ENCODE measurements at places on chromosomes 3 and 15.

DNA sequence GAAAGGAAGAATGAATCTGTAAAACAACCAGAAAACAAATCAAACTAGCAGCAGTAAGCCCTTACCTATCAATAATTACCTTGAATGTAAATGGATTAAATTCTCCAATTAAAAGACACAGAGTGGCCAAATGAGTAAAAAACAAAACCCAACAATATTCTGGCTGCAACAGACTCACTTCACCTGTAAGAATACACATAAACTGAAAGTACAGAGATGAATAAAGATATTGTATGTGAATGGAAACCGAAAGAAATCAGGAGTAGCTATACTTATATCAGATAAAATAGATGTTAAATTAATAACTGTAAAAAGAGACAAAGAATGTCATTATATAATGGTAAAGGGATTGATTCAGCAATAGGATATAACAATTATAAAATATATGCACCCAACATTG, 514.5 kb upstream of the DPPA4 start:
- no peak for DNase-seq

DNA sequence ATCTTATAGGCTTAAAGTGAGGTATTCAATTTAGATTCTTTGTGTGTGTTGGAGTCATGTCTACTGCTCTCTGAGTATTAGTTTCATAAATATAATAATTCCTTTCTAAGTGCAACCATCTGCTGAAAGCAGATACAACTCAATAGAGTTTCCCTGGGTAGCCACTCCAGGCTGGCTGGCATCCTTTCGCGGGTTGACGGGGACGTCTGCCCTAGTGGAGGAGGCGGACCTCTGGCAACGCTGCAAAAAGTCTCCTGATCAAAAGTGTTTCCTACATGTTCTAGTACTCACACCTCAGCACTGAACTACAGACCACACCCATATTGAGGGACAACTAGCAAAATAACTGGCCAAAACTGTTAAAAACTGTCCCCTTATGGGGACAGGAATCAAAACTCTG, 2.5 kb downstream of the MOBP start:
- DNase-seq: no peak

DNA sequence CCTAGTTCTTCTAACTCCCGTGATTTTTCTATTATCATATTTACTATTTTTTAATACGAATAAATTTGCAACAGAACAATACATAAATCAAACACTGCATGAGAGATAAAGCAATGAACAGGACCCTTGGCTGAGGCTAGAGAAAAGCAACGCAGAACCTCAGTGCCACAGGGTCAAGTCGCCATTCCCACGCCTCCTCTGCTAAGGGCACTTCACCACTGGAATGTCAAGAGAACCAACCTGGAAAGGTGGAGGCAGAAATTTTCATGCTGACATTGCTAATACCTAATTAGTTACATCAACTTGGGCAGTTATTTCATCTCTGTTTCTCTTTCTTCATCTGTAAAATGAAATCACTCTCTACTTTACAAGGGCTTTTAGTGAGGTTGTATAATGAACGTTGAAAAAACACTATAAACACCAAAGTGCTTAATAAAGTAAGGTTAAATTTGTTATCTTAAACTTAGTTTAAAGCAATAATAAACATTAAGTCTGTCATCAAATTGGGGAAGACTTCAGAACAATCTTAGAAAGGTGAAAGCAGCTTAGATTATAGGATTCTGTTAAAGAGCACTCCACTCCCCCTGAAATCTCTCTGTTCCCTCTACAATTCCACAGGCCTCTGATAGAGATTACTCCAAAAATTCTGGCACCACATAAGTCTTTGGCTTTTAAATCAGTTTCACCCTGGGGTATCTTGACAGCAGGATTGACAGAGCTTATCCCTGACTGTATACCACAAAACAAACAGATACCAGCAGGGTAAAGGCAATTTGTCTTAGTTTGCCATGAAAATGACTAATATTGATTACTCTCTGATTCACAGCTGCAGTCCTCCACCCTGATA, 41.9 kb downstream of the PLCH1 start:
- no peak for DNase-seq

- DNase-seq: no peak
Measured at GRCh38 chr3:133037436-133037835, 755 bp upstream of the TMEM108 start.

DNA sequence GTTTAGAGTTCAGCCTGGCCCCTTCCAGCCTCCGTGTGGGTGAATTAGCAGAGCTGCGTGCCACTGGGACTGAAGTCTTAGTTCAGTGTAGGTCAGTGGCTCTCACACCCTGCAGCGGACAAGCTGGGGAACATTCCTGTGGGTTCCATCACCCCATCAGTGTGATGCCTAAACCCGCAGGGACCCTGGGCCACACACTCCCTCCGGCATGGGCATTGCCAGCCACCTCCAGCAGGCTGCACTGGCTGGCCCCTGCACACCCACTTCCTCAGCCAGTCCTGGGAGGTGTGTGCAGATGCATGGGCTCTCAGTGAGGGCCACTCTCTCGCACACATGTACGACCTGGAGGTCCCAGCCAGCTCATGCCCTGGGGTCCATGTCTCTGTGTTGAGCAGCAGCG, 32.1 kb upstream of the TOPBP1 start:
- DNase-seq: no peak

DNA sequence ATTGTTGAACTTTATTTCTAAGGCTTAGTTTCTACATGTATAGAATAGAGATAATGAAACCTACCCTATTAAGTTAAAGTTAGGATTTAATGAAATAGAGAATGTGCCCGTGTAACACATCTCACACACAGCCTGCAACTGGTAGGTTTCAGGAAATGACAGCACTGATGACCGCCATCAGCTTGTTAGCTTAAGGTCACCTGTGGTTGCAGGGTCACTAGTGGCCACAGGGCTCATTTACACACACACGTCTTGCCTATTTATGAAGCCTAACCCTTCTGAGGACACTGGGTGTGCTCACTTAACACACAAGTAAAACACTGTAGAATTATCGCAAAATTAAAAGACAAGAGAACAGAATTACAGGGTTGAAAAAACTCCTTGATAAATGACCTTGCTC, 20.1 kb downstream of the CHRM5 start:
- DNase-seq: no peak

DNA sequence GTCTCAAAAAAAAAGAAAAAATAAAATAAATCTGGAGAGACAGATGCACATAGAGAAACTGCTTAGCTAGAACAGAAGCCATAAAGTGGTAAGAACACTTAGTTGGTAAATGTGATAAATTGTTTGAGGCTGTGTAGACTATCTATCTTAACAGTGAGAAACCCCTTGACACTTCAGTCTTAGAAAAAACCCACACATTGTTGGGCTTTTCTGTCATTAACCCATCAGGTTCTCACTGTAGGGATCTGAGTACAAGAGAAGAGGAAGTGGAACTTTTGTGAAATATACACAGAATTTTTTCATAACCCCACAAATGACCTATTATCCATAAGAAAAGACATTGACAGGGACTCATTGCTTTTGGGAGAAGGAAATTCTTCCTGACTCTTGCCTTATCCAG, 24.4 kb downstream of the TP63 start:
- DNase-seq: no peak

- DNase-seq: no peak
Measured at GRCh38 chr15:75090388-75090734, 67.0 kb downstream of the PPCDC start.

GRCh38 chr15:62380011-62380410, 214.9 kb upstream of the C2CD4B start:
- DNase-seq: no peak

DNA sequence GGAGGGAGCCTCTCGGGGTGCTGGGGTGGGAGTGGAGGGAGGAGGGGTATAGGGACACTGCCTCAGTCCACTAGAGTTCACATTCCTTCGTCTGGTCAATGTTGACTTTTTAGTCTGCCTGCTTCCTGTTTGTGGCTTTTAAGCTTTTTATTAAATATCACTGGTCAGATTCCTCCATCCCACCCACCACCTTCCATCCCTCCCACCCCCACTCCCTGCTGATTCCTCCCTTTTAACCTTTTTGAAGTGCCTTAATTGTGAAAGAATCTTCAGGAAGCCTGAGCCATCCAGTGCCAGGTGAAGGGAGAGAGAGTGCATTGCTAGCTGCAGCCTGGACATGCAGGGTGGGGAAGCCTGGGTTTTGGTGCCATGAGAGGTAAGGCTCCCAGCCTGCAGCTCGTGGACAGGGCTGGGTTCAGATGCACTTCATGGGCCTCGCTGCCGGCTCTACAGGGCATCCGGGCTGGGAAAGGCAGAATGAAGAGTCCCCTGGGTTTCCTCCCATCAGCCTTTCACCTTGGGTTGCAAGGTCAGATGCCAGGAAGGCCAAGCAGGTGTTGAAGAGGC, 105.9 kb downstream of the DNAJB8 start:
- no peak for DNase-seq

DNA sequence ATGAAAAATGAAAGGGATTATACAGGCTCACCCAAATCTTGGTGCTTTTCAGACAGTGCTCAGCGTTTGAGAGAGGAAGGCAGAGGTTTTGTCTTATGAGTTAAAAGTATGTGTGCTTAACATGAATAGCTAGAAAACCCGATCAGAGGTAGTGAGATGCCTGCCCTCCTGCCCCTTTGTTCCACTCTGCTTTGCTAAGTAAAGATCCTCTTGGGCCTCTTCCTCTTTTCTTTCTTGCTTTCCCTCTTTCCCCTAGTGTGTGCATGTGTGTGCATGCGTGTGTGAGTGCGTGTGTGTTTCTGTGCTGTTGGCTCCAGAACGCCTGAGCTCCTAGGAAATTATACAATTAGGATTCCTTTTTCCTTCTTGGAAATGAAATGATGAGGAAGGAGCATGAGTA, 261.3 kb upstream of the NR2E3 start:
- no peak for DNase-seq

GRCh38 chr3:105423397-105423796, 56.7 kb downstream of the ALCAM start:
- no peak for DNase-seq

GRCh38 chr3:154324919-154325318, 632 bp upstream of the DHX36 start:
- no peak for DNase-seq

DNA sequence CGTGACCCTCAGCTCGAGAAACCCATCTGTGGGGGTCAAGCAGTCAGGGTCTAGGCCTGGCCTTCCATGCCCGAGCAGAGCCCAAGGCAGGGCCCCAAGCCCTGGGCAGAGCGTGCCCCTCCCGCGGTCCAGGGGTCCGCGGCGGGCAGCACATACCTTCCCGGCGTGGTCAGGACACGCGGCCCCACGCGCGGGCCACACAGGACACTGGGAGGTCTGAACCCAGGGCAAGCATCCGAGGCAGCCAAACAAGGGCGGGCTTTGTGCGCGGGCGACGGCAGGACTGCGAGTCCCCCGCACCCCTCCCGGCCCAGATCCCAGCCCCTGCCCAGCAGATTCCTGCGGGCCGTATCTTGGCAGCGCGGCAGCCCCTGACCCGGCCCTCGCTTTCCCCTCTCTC, 61.6 kb upstream of the ACAN start:
- no peak for DNase-seq
